ENCODE measurements at places on chromosomes 12 and 14. TPM values are rescaled to one million over a fixed set of nuclear protein-coding genes. Genes with fewer than 3 reads are reported as not detected.

- no peaks in the 10 kb centered on the region for H3K27me3 ChIP-seq
- H3K27ac ChIP-seq: peak overlapping the region; percentile 66
- no peaks in the 10 kb centered on the region for H3K36me3 ChIP-seq
- no peak for DNase-seq
- H3K4me3 ChIP-seq: no peak overlapping the region
- H3K4me1 ChIP-seq: peaks cover 75% of the 10 kb centered on the region
These were observed 719 bp downstream of the KRT80 start for GRCh38 chr12:52190860-52191729.

DNA sequence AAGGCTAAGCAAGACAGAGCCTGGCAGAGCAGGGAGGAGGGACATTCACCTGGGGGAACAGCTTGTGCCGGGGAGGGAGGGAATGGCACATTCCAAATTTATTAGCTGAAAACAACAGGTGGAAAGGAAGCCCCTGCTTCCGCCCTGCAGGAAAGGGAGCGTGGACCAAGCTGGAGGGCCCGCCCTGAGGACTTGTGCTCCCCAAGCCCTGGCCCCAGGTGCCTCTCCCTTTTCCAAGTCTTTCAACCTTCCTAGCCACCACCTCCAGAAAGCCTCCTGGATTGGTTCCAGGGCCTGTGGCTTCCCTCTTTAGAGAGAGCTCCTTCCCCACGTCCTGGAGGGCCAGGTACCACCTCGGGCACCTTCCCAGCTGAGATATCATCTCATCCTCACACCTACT lies 2.7 kb downstream of the DEGS2 start:
- no peaks in the 10 kb centered on the region for H3K4me1 ChIP-seq
- no peak overlapping the region for H3K4me3 ChIP-seq
- no peaks in the 10 kb centered on the region for H3K27me3 ChIP-seq

- DNase-seq: no peak
- H3K27me3 ChIP-seq: no peaks in the 10 kb centered on the region
- peaks cover 36% of the 10 kb centered on the region for H3K4me1 ChIP-seq
These were observed 2.2 kb downstream of the BTBD7 start for GRCh38 chr14:93330609-93331000.

GRCh38 chr12:2194571-2194970 lies 141.8 kb downstream of the CACNA1C start:
- peaks cover 50% of the 10 kb centered on the region for H3K4me1 ChIP-seq
- no peak for DNase-seq
- no peaks in the 10 kb centered on the region for H3K36me3 ChIP-seq
- peak overlapping the region; percentile 19 for H3K27ac ChIP-seq
- no peak overlapping the region for H3K4me3 ChIP-seq

DNA sequence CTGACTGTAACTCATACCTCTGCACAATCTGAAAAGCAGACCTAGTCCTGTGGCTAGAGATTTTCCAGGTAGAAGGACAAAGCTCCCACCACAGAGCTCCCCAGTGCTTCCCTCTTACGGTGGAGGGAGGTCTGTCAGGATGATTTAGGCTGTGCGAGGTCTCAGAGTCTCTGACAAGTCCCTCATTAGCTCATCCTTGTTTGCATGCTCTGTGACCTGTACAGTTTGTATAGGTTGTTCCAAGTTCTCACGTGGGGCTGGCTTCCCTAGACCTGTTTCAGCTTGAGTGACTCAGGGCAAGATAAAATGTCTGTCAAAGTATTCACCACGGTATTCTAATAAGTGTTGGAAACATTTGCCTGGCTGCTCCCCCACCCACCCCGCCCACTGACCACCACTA lies 34.8 kb downstream of the ASCL1 start:
- no peaks in the 10 kb centered on the region for H3K27me3 ChIP-seq
- no peak for DNase-seq
- H3K27ac ChIP-seq: no peak overlapping the region
- H3K4me3 ChIP-seq: no peak overlapping the region
- H3K36me3 ChIP-seq: no peaks in the 10 kb centered on the region
- H3K4me1 ChIP-seq: no peaks in the 10 kb centered on the region

- H3K4me3 ChIP-seq: no peak overlapping the region
- no peak for DNase-seq
- no peak overlapping the region for H3K27ac ChIP-seq
- H3K4me1 ChIP-seq: no peaks in the 10 kb centered on the region
These were observed 18.7 kb downstream of the FLVCR2 start for GRCh38 chr14:75597149-75597548.

Gene CABP1
- total RNA-seq: 1.4 TPM

- H3K27me3 ChIP-seq: no peaks in the 10 kb centered on the region
- peak overlapping the region; percentile 99 for H3K27ac ChIP-seq
- peaks cover 60% of the 10 kb centered on the region for H3K4me1 ChIP-seq
- peaks cover 24% of the 10 kb centered on the region for H3K36me3 ChIP-seq
These were observed 752 bp downstream of the DACT1 start for GRCh38 chr14:58638231-58639197.

Gene KRT6C
- total RNA-seq: not detected

GRCh38 chr14:74407021-74407800 lies 18.8 kb downstream of the SYNDIG1L start:
- H3K27me3 ChIP-seq: no peaks in the 10 kb centered on the region
- H3K4me3 ChIP-seq: no peak overlapping the region
- H3K27ac ChIP-seq: no peak overlapping the region
- DNase-seq: no peak
- H3K36me3 ChIP-seq: no peaks in the 10 kb centered on the region

Data from thoracic aorta (tissue), 2 donors.